Epithelial cell of proximal tubule (primary cell): ENCODE measurements at places on chromosomes 5 and 9. TPM values are rescaled to one million over a fixed set of nuclear protein-coding genes. Genes with fewer than 3 reads are reported as not detected.

DNA sequence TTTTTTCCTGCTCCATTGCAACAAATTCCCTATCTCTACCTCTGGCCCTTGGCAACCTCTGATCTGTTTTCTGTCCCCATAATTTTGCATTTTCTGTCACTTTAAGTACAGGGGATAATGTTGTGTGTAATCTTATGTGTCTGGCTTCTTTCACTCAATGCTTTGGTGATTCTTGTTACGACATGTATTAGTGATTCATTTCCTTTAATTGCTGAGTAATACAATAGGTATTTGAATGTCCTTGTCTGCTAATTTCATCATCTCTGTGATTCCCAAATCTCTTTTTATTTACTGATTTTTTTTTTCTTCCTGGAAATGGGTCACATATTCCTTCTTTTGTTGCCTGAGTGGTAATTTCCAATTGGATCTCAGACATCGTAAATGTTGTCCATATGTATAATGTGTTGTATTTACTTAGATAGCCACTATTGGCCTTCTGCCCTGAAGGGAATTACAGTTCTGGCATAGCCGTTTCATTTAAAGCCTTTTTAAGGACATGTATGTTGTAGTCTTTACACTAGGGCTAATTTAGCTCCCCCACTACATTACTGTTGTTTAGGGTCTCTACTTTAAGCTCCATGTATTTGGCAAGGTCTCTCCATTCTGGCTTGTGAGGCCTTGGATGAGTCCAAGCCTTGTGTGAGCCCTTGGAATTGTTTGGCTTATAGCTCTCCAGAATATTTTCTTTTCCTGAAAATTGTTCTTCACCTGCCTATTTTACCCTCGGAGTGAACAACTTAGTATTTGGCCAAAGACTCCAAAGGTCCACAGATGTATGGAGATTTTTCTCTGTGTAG lies 683.8 kb downstream of the LRRC70 start:
- peak; percentile 78 for DNase-seq

- no peak for DNase-seq
These were observed 11.9 kb upstream of the FER start for GRCh38 chr5:108735790-108736189.

DNA sequence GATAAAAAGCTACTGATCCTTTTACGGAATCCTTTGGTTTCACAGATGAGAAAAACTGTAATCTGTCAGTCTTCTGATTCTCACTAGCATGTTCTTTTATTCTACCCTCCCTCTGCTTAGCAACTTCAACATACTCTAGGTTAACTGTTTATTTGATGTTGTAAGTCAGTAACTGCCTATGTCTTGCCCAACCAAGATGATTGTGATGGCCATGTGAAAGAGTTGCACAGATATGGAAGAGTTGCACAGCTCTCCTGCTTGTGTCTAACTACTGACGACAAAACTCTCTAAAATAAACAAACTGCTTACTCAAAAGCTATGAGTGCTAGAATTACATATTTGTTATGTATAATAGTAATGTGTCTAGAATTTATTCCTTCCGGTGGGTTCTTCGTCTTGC lies 227.3 kb upstream of the DAB2 start:
- no peak for DNase-seq

Gene DIAPH1
- total RNA-seq: 94.0 and 101 TPM in 2 replicates

Gene TOR4A
- 48.5 and 56.1 TPM in 2 replicates for total RNA-seq

Gene PCDHGA9
- total RNA-seq: 1.1 and 1.9 TPM in 2 replicates
